ENCODE measurements at places on chromosomes 12 and 14.

GRCh38 chr12:18681818-18682217 is 56.0 kb downstream of the PLCZ1 start:
- no peak for DNase-seq

DNA sequence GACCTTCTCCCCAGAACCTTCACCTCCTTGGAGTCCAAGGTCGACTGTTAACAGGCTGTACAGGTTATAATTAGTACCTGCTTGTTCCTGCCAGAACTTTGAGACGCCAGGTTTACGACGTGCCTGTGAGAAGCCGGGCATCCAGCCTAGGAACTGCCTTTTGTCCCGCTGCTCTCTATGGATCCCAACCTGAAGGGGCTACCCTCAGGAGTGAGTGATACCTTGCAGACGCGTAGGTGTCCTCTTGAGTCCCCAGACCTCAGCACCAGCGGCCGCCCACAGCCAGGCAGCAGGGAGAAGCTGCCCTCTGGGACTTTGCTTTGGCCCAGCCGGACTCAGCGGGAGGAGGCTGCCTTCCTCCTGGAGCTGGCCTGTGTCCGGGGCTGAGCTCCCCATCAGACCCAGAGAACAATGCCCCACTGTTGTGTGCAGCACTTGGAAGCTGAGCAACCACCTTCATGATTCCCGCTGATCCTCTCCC is 16.2 kb downstream of the SYNE3 start:
- DNase-seq, result no peak

DNA sequence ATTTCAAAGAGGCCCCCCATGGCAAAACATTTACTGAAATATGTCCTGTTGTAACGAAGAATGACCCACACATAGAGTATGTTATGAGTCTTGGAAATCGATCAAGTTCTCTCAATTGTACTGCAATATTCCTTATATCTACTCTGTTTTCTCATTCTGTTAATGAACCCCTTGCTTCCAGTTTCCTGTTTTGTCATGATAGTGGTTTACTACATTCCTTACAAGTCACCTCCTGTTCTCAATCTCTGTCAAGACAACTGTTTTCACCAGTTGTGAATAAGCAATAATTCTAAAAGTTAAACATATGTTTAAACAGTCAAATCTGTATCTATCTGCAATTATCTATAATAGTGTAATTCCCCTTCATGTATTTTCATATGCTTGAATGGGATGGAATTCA is 16.4 kb upstream of the ARID2 start:
- no peak for DNase-seq

DNA sequence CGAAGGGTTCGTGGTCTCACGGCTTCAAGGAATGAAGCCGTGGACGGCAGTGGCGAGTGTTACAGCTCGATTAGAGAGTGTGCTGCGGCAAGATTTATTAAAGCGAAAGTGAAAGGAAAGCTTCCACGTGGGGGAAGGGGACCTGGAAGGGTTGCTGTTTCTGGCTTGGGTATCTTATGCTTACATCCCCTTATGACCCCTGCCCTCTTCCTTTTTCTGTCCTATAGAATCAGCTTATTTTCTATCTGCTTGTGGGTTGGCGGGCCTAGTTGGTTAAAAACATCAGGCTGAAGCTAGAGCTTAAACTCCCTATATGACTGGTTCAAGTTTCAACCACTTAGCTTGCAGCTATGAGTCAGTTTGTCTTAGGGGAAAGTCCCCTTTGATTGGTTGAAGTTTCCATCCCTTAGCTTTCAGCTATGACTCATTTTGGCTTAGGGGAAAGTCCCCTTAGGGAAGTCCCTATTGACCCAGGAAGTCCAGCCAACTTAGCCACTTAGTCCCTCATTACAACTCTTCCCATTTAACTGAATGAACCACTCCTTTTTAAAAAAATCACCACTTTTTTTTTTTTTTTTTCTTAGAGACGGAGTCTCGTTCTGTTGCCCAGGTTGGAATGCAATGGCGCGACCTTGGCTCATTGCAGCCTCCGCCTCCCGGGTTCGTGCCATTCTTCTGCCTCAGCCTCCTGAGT is 1494.7 kb upstream of the TMEM132C start:
- DNase-seq, result no peak

GRCh38 chr14:34450542-34450915 is 11.5 kb downstream of the SPTSSA start:
- DNase-seq, result no peak

GRCh38 chr14:71942904-71943694 is 10.9 kb downstream of the RGS6 start:
- no peak for DNase-seq

- peak; percentile 58 for DNase-seq
These were observed 2.0 kb upstream of the TNFAIP2 start for GRCh38 chr14:103121121-103121845.

DNA sequence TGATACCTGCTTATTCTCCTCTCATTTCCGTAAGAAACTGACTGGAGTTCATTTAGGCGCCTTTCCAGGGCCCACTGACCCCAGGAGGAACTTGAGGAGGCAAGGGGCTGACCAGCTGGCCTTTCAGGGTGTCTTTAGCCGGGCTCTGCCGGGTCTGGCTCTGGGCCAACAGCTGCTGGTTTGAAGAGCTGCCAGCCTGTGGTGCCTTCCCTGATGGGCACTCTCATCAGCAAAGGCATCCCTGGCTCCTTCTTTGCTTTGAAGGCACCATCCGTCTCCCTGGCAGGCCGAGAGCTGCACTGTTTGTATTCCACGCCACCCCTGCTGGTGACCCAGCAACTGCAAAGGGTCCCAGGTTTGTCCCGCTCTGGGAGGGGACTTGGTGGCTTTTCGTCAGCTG is 42.0 kb downstream of the IQSEC3 start:
- peak; percentile 65 for DNase-seq

- DNase-seq, result no peak
These were observed 8.0 kb upstream of the C1R start for GRCh38 chr12:7100239-7100638.

DNA sequence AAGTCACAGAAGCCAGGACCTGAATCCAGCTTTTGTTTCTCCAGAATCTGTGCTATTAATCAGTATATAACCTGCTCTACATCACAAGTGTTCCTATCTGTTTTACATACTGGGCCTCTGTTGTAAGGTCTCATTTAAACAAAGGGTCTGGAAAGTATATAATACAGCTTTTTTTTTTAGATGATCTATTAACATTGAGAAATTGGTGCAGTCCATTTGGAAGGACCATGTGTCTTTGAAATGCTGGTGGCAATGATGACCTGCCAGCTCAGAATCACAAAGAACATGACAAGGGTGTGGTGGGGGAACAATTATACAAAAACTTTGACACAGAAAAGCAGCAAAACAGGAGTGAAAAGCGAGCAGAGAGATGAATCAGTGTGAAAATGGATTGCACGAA is 164.6 kb downstream of the PPM1H start:
- no peak for DNase-seq

GRCh38 chr14:105491366-105491973 is 424 bp downstream of the TEDC1 start:
- DNase-seq, result peak; percentile 97

DNA sequence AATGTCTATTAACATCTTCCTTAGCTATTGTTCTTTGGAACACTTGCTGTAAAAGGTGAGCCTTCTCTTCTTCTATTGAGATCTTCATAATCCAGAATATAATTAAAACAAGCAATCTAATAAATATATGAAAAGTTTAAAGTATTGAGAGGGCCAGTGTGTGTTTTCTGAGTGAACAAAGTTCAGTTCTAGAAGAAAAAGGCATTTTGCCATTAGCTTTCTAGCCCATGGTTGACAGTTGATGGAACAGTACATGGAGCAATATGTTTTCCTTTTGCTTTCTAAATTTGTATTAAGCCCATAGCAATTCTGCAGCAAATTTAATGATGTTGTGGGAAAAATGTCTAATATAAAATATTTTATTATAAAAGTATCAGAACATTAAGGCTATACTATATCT is 853.0 kb downstream of the TRHDE start:
- DNase-seq, result no peak

DNA sequence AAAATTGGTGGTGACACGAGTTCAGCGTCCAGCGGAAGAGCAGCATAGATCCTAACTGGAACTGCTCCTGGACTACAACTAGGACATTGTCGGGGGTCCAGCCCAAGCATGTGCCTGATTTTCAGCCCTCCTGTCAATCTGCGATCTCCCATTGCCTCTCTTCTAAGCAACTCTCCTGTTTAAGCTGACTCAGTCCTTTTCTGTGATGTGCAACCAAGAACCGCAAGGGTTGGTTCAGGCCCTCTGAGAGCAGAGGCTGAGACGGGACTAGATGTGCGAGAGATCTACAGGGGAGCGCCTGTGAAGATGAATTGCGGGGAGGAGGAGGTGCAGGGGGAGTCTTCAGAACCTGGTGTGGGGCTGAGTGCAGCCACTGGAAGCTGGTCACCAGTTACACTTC is 3.7 kb upstream of the PAPLN start:
- no peak for DNase-seq

- DNase-seq, result no peak
These were observed 3.2 kb upstream of the GSC start for GRCh38 chr14:94773061-94773648.

- peak; percentile 70 for DNase-seq
These were observed 46.0 kb downstream of the ITPR2 start for GRCh38 chr12:26786865-26787514.

- DNase-seq, result no peak
These were observed 73.5 kb downstream of the LIN7A start for GRCh38 chr12:80864046-80864735.

DNA sequence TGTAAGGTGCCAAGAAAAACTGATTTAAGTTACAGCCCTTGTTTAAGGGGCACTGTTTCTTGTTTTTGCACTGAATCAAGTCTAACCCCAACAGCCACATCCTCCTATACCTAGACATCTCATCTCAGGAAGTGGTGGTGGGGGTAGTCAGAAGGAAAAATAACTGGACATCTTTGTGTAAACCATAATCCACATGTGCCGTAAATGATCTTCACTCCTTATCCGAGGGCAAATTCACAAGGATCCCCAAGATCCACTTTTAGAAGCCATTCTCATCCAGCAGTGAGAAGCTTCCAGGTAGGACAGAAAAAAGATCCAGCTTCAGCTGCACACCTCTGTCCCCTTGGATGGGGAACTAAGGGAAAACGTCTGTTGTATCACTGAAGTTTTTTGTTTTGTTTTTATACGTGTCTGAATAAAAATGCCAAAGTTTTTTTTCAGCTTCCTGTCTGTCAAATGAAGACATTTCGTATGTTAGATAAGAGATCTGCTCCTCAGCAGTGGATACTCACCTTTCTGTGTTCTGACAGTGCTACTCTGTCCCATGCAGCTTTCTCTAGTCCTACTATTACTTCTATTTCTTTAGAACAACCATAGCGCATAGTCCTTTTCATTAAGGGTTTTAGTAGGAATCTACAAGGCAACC is 1.2 kb upstream of the PA2G4 start:
- no peak for DNase-seq

GRCh38 chr14:61570549-61571290 is 124.6 kb upstream of the HIF1A start:
- no peak for DNase-seq

Measured in BE2C (cell line).